OCI-LY7 (cell line): ENCODE measurements at places on chromosomes 11 and 22.

GRCh38 chr11:121636800-121637176 is 184.0 kb upstream of the SORL1-AS1 start:
- DNase-seq, result no peak

DNA sequence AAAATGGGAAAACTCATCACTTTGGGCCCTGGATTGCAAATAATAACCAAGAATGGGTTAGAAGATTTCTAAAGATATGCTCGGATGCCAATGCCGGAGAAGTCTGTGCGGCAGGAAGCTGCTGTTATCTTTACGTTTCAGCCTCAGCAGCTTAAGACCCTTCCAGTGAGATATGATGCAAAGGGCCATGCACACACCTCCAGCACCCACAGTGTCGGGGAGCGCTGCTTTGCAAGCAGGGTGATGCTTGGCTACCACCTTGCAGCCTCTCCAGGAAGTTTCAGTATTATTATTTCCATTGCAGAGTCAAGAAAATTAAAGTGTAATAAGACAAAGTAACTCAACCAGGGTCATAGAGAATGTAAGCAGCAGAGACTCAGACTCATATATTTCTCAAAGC is 37.3 kb downstream of the LARGE1 start:
- no peak for DNase-seq

DNA sequence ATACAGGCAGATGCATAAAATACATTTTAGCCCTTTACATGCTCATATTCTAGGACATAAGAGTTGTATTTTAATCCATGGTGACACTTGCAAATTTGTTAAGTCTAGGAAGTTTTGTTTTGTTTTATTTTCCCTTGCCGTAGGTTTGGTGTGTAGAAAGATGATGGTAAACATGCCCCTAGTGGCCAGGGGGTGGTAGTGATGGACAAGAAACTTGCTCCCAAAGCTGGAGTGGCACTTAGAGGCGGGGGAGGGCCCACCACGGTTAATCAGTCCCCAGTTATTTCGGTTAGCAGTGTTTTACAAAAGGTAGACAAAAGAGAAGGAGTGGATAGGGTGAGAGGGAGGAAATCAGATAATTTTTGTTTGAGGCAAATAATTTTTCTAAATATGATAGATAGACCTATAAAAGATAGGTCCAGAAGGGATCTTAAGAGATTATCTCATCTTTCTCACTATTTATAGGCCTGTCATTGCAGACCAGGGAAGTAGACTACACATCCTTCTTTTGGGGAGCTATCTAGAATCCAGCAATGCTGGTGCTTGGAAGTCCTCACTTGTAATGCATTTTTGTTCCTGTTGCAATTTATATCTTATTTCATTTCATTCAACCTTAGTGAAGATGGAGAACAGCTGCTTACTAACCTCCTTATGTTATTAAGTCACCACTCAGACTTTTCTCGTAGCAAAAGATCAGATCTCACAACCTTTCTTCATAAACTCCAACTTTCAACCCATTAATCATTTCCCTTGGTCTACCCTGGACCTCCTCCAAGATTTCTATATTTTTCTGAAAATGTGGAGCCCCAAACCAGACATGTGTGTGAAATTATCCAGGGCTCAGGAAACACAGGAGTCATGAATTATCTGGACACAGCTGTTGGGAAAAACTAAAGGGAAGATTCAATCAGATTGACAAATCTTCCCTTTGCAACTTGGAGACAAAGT is 5.9 kb upstream of the BDNF start:
- peak; percentile 26 for DNase-seq

DNA sequence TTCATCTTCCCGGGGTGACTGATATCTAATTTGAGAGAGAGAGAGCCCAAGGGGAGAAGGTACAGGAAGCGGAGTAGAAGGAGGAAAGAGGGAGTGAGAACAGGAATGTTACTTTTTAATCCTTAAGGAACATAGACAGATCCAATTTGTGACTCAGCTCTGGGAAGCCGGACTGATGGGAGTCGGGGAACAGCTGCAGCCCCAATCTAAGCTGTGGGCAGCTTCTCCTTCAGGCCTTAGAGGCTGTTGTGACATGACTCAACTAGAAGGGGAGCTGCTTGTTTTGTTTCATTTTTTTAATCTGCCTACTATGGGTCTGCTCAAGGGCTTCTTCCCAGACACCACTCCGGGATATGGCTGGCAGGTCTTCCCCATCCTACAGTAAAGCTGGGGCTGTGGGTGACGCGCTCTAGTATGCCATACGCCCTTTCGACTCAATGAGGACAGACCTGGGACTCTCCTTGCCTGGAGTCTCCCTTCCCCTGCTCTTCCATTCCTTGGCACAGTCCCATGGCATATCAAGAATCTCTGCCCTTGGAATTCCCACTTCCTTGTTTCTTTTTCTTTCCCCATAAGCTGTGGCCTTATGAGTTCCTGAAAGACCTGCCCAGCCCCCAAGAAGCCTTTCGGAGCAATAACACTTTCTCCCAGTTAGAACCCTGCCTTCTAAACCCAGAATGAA is 103.3 kb upstream of the AKIP1 start:
- DNase-seq, result no peak

GRCh38 chr11:63986156-63986931 is at the start of gene OTUB1:
TSS of gene OTUB1 (plus strand) at chr11:63986438. CDS start at chr11:63986457, 19 bp downstream.
- peak; percentile 88 for DNase-seq

GRCh38 chr11:121105063-121105480 is 4.0 kb downstream of the TECTA start:
- DNase-seq, result no peak

- no peak for DNase-seq
These were observed 291.5 kb downstream of the SWAP70 start for GRCh38 chr11:9955391-9955790.

- DNase-seq, result no peak
These were observed 42.1 kb downstream of the PRCP start for GRCh38 chr11:82858133-82858532.

DNA sequence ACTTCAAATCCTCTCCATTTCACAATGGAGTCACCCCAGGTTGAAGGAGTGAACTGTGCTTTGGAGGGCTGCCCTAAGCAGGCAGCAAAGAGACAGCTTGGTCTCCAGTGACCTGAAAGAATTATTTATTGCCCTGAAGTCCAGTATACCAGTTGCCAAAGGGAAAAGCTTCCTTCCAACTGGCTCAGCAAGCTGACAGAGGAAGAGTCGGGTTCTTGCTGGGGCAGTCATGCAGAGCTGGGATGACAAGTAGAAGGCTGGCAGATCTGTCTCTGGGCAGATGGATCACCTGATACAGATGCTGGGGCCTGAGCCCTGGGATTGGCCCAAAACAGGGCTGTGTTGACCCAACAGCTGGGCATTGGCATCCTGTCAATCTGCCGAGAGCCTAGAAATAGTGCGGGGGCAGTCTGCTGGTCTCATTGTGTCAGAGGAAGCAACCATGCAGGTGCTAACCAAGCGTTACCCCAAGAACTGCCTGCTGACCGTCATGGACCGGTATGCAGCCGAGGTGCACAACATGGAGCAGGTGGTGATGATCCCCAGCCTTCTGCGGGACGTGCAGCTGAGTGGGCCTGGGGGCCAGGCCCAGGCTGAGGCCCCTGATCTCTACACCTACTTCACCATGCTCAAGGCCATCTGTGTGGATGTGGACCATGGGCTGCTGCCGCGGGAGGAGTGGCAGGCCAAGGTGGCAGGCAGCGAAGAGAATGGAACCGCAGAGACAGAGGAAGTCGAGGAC is at the start of gene THRSP:
THRSP (plus strand) TSS at position 422 of the 742 bp plus-strand sequence; CDS start at position 443, 21 bp downstream.
- DNase-seq, result no peak

- no peak for DNase-seq
These were observed 18.6 kb upstream of the APLNR start for GRCh38 chr11:57255618-57256017.

- DNase-seq, result no peak
These were observed 163.7 kb downstream of the DYNC2H1 start for GRCh38 chr11:103272876-103273275.
